COR-L47 (cell line): ENCODE measurements at places on chromosomes 1 and 21.

DNA sequence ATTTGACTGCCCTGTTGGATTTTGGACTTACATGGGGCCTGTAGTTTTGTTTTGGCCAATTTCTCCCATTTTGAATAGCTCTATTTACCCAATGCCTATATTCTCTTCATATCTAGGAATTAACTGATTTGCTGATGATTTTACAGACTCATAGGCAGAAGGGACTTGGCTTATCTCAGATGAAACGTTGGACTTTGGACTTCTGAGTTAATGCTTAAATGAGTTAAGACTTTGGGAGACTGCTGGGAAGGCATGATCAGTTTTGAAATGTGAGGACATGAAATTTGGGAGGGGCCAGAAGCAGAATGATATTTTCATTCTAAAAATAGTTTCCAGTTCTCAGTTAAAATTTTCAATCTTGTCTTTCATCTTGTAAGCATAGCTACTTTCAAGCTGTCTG, 222.3 kb downstream of the COP1 start:
- no peak for DNase-seq

GRCh38 chr1:37146071-37146470, 111.8 kb upstream of the GRIK3 start:
- DNase-seq, result no peak

DNA sequence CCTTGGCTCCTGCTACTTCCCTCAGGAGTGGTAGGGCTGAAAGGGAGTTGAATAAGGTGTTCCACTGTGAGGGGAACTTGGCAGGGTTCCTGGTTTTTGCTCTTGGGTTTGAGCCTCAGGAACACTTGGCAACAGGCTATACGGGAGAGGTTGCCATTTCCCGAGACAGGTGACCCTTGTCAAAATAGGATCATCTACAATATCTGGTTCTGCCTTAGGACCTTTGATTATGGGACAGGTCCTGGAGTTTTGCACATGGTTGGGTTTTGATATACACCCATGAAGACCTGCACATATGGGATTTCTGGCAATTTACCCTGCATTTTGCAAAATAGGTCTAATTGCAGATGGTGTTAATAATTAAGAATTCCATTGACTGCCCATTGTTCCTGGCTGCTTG, 31.1 kb downstream of the YY1AP1 start:
- DNase-seq, result no peak

DNA sequence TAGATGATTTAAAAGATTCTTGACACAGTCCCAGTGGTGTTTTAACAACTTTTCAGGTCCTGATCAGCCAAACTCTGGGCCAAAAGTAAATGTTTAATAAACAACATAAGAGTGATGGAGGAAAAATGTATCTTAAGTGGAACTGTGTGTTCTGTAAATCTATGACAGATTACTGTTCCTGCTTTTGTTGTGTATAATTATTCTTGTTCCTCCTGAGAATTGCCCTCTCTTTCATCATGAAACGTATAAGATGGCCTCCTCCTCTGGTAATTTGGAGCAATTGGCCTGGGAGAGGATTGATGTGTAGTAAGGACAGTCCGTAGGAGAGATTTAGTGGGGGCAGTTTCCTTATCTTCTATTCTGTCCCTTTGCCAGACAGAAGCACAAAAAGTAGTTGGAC, 34.5 kb downstream of the GALNT2 start:
- DNase-seq, result no peak

DNA sequence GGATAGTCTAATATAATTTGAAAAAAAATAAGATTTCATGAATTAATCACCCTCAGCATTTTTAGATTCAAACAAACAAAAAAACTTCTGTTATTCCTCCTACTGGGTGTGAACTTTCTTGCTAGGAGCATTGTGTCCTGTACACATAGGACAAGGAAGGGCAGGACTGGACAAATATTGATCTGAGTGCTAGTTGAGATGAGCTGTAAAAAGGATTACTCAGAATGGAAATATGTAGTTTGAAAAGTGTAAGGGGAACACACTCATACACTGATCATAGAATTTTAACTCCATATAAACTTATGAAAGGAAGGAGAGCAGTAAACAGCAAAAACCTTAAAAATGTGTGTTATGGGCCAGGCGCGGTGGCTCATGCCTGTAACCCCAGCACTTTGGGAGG, 156.5 kb upstream of the ZNF648 start:
- DNase-seq, result no peak

GRCh38 chr1:231938711-231939110, 312.1 kb downstream of the DISC1 start:
- no peak for DNase-seq

DNA sequence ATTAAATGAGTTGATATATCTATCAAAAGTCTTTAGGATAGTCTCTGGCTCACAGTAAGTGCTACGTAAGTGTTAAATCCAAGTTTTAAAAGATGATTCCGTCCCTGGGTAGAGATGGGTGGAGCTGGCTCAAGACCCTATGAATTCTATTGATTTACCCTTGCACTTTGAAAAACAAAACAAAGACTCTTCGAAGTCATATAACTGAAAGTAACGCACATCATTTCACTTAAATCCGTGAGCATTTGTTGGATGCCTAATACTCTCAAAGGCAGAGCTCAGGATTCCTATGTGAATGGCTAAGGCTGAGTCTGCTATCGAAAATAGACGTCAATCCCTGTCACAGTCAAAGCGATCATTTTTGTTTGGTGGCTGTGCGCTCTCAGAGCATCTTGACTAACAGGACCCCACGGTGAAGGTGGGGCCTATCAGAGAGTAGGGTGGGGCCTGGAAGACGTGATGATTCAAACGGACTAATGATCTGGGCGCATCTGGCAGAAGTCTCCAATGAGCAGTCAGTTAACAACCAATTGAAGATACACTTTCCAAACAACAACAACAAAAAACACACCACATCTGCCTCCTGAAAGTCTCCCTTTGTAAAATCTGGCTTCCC, 1.2 kb upstream of the NUCKS1 start:
- no peak for DNase-seq

GRCh38 chr21:25313829-25314228, 293.5 kb downstream of the MRPL39 start:
- peak; percentile 57 for DNase-seq

GRCh38 chr1:93908394-93909145, 660 bp downstream of the GCLM start:
- DNase-seq, result no peak

DNA sequence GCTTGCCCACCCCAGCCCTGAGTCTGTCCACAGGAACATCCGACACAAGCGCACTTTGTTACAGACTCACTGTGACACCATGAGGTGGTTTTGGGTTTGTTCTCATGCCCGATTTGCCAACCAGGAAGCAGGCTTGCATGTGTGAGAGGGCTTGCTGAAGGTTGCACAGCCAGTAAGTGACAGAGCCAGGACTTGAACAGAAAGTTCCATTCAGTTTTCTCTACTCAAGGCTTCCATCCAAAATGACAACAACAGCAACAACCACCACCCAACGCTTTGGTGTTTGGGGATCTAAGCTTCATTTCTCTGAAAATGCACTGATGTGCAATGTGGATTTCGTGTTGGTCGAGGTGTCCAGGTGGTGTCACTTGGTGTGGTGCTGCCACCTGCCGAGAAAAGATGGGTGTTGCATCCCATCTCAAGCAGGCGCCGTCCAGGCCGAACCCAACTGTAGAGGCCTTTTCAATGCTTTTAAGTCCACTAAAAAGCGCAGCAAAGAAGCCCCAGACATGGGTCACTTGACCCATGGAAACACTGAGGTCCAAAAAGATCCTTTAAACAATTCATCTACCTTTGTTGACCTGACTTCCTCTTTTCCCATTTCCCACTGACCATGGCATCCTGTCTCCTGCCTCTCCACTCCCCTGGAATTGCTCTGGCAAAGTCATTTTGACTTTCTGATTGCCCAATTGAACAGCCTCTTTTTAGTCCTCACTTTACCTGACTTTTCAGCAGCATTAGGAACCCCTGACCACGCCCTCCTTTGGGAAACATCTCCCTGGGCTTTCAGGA, 12.2 kb downstream of the CITED4 start:
- peak; percentile 31 for DNase-seq
